ENCODE measurements at places on chromosomes 6 and 20. TPM values are rescaled to one million over a fixed set of nuclear protein-coding genes. Genes with fewer than 3 reads are reported as not detected.
A peak's percentile ranks its signal among the peaks of the same experiment; 100 is the strongest.

Gene BTN3A1
- total RNA-seq, result 7.7 TPM

GRCh38 chr20:21739161-21739560, 33.7 kb downstream of the PAX1 start:
- no peaks in the 10 kb centered on the region for H3K36me3 ChIP-seq
- no peaks in the 10 kb centered on the region for H3K27me3 ChIP-seq
- H3K27ac ChIP-seq, result no peak overlapping the region
- DNase-seq, result no peak
- no peaks in the 10 kb centered on the region for H3K4me1 ChIP-seq

DNA sequence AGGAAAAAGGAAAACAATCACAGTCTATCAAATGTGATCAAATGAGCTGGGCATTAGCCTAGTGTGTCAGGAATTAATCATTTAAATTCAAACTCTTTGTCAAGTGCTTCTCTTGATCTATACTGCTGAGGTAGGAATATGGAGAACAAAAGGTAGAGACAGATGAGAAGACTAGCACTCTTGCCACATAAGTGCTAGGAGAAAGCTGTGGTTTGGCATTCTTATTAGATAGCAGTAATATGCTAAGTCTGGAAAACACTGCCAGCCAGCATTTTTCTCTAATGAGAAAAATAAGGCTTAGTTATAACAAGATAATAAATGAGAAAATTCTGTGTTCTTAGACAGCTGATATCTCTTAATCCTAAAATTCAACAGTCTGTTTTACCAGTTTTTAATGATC, 38.9 kb downstream of the ORC3 start:
- H3K4me3 ChIP-seq, result no peak overlapping the region
- no peaks in the 10 kb centered on the region for H3K4me1 ChIP-seq
- no peak for DNase-seq
- peaks cover under 1% of the 10 kb centered on the region for H3K36me3 ChIP-seq
- H3K27me3 ChIP-seq, result no peaks in the 10 kb centered on the region
- H3K27ac ChIP-seq, result no peak overlapping the region

Gene WFDC12
- total RNA-seq, result not detected

Gene C20orf144
- not detected for total RNA-seq

GRCh38 chr6:151071295-151071694, 168.5 kb upstream of the AKAP12 start:
- peak overlapping the region; percentile 74 for H3K27ac ChIP-seq
- peaks cover 4% of the 10 kb centered on the region for H3K4me1 ChIP-seq
- no peaks in the 10 kb centered on the region for H3K27me3 ChIP-seq
- peak overlapping the region; percentile 47 for H3K4me3 ChIP-seq

DNA sequence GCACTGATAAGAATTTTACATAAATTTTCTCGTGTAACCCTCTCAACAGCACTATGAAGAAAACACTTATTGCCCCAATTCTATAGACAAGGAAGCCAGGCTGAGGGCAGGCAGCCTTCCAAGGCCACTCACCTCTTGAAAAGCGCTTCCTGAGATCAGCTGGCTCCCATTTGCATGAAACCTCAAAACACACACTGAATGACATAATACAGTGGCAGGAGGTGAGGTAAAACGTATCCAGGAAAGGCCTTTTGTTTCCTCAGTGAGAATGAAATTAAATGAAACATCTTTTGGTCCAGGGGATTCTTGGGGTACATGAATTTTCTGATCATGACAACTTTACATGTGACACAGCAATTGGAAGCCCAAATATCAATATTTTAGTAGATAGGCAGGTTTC, 112.5 kb downstream of the WDR27 start:
- no peak overlapping the region for H3K27ac ChIP-seq
- H3K4me3 ChIP-seq, result no peak overlapping the region
- H3K4me1 ChIP-seq, result no peaks in the 10 kb centered on the region
- no peaks in the 10 kb centered on the region for H3K27me3 ChIP-seq

DNA sequence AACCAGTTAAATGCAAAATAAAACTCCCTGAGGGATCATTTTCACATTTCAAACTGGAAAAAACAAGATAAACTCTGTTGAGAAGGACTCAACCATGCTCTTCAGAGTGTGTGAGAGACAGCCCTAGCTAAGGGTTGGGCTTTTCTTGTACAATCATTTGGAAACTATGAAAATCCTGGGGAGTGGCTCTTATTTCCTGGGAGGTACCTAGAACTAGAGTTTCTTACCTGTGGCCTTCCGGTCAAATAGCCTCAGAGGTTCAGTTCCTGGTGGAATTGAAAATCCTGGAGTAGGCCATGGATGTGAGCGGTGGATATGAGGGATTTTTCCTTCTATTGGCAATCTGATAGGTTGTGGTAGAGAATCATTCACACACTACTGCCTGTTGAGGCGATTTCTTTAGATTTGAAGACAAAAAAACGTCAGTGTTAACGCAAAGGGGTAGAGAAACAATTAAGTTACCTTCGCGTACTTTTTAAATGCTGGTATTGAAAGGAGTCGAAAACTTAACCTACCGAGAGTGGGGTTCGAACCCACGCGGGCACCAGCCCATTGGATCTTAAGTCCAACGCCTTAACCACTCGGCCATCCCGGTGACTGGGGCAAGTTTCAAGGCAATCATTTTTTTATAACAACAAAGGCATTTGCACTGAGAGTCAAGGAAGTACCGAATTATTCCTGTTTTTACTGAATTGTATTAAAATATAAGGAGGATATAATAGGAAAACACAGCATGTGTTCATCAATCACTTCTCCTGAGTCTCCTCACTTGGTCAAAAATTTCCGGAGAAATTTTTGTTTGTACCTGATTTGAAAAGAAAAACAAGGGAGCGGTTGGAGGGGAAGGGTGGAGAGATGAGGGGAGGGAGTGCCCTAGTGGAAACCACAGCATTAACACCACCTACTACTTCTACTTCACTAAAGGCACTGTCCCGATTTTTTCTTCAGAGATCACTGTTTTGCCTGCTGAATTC, 191.3 kb downstream of the OR2B2 start:
- H3K4me3 ChIP-seq, result no peak overlapping the region
- no peak for DNase-seq
- H3K4me1 ChIP-seq, result no peaks in the 10 kb centered on the region
- H3K36me3 ChIP-seq, result no peaks in the 10 kb centered on the region
- H3K27me3 ChIP-seq, result no peaks in the 10 kb centered on the region
- H3K27ac ChIP-seq, result no peak overlapping the region

Gene FRK
- total RNA-seq, result 8.4 TPM

Gene HEY2
- 0.32 TPM for total RNA-seq

Gene TCP11
- 0.43 TPM for total RNA-seq

DNA sequence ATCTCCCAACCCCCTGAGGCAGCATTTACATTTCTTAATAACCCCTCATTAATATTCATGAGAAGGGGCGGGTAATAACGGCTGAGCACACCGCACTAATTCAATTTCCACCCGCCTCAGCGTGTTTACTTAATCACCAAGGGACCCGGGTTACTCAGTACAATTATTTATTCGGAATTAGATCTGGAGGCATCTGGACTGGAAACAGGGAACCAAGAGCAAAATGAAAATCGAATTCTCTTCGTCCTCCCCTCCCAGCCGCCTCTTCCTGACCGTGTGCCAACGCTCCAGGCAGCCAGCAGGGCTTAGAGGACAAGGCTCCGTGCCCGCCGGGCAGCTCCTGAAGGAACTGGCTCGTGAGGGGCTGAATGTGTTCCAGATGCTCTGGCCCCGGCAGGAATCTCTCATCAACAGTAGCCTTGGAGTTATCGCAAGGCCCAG, 23.5 kb upstream of the CTNNBL1 start:
- H3K27ac ChIP-seq, result no peak overlapping the region
- H3K4me1 ChIP-seq, result no peaks in the 10 kb centered on the region
- H3K27me3 ChIP-seq, result no peaks in the 10 kb centered on the region
- no peak for DNase-seq
- no peaks in the 10 kb centered on the region for H3K36me3 ChIP-seq

- DNase-seq, result no peak
- no peaks in the 10 kb centered on the region for H3K4me1 ChIP-seq
- no peak overlapping the region for H3K4me3 ChIP-seq
- no peak overlapping the region for H3K27ac ChIP-seq
- no peaks in the 10 kb centered on the region for H3K27me3 ChIP-seq
These were observed 19.7 kb downstream of the CGA start for GRCh38 chr6:87075168-87075567.

Gene HNF4A
- total RNA-seq, result not detected

DNA sequence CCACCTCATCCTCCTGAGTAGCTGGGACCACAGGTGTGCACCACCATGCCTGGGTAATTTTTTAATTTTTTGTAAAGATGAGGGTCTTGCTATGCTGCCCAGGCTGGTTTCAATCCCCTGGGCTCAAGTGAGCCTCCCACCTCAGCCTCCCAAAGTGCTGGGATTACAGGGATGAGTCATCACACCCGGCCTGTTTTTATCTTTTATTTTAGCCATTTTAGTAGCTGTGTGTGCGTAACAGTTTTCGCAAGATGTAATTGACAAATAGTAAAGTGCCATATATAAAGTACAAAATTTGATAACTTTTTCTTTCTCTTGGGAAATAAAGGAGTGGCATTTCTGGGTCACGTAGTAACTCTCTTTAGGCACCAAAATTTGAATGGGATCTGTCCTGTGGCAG, 21.4 kb downstream of the SNAI1 start:
- no peak overlapping the region for H3K4me3 ChIP-seq
- H3K36me3 ChIP-seq, result no peaks in the 10 kb centered on the region
- no peak for DNase-seq
- H3K27me3 ChIP-seq, result no peaks in the 10 kb centered on the region

- no peaks in the 10 kb centered on the region for H3K27me3 ChIP-seq
- H3K4me1 ChIP-seq, result no peaks in the 10 kb centered on the region
- no peak overlapping the region for H3K27ac ChIP-seq
- no peak for DNase-seq
- H3K4me3 ChIP-seq, result no peak overlapping the region
- H3K36me3 ChIP-seq, result no peaks in the 10 kb centered on the region
These were observed 23.6 kb downstream of the STMND1 start for GRCh38 chr6:17125407-17125806.

GRCh38 chr6:36160147-36160760, 29.9 kb downstream of the MAPK13 start:
- H3K4me3 ChIP-seq, result no peak overlapping the region
- DNase-seq, result no peak
- no peaks in the 10 kb centered on the region for H3K36me3 ChIP-seq
- H3K27ac ChIP-seq, result no peak overlapping the region
- H3K27me3 ChIP-seq, result no peaks in the 10 kb centered on the region

Gene TFAP2A
- 0.21 TPM for total RNA-seq

Gene LHFPL5
- total RNA-seq, result not detected

GRCh38 chr6:37549558-37549957, 49.9 kb upstream of the CCDC167 start:
- H3K36me3 ChIP-seq, result no peaks in the 10 kb centered on the region
- no peak for DNase-seq
- H3K27ac ChIP-seq, result no peak overlapping the region

DNA sequence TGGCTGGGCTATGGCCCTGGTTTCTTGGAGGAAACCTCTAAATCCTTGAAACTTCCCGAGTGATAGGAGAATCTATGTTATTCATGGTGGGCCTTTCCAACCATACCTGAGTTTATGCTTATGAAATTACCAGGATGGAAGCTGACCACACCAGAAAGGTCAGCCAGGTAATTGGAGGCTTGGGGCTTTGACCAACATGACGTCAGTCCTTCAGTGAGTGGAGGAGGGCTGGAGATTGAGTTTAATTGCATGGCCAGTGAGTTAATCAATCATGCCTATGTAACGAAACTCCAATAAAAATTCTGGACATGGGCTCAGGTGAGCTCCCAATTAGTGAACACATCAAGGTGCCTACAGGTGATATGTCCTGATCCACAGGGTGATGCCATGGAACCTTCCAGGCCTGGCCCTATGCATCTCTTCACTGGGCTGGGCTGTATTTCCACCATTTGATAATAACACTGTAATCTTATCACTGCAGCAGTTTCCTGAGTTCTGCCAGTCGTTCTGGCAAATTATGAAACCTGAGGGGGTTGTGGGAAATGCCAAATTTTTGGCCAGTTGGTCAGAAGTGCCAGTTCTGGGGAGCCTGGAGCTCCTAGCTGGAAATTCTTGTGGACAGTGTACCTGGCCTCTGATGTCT, 106.5 kb downstream of the CDH26 start:
- H3K36me3 ChIP-seq, result no peaks in the 10 kb centered on the region
- no peak overlapping the region for H3K4me3 ChIP-seq
- no peak for DNase-seq
- H3K27ac ChIP-seq, result no peak overlapping the region

Gene HDGFL1
- not detected for total RNA-seq

DNA sequence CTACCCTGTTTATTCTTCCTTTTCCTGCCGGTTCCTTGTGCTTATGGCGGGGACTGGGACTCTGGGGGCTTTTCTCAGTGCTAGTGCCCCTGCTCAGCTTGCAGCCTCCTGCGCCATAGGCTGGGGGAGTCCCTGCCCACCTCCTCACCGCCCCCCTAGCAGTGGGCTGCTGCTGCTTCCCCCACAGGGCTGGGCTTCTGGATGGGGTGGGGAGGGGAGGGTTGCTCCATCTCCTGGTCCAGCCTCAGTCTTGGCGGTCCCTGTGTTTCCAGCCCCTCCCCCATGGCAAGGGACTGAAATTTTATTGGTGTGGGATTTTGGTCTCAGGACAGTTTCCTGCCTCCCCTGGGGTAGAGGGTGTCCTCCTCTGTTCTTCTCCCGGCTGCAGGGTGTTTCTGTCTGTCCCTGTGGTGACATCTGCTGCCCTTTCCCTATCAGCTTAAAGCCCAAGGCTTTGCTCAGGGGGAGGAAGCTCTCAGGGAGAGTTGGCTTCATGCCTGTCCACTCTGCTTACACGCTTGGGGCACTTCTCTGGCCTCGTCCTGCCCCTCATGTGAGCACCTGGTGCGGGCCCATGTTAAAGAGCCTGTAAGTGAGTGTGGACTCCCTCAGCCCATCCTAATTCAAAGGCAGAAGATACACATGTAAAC, 100.6 kb downstream of the HIVEP1 start:
- peaks cover 16% of the 10 kb centered on the region for H3K36me3 ChIP-seq
- H3K27me3 ChIP-seq, result no peaks in the 10 kb centered on the region
- no peak overlapping the region for H3K4me3 ChIP-seq
- no peaks in the 10 kb centered on the region for H3K4me1 ChIP-seq
- no peak for DNase-seq

DNA sequence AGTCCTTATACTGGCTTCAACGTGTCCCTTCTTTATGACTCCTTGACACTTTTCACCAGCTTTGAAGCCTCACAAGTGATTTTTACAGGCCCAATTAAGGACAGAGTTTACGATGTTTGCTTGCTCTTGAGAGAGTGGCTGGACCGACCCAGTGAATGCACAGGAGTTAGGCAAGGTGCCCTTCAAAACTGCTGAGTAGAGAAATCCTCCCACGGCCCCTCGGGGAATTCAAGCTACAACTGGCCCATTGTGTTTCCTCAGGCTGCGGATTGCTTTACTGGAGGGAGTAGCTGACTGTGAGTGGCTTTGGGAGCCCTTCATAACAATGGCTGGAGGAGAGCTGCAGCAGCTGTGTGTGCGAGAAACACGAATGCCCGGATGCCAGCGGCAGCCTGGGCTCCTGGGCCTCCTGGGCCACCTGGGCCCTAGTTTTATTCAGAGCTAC, 50.0 kb downstream of the SGK1 start:
- no peaks in the 10 kb centered on the region for H3K4me1 ChIP-seq
- no peaks in the 10 kb centered on the region for H3K27me3 ChIP-seq
- H3K27ac ChIP-seq, result no peak overlapping the region
- H3K36me3 ChIP-seq, result no peaks in the 10 kb centered on the region

- H3K4me3 ChIP-seq, result no peak overlapping the region
- H3K4me1 ChIP-seq, result no peaks in the 10 kb centered on the region
- H3K27ac ChIP-seq, result no peak overlapping the region
- H3K36me3 ChIP-seq, result no peaks in the 10 kb centered on the region
These were observed 382.0 kb downstream of the CDH26 start for GRCh38 chr20:60340232-60340631.

Gene CENPW
- not detected for total RNA-seq

GRCh38 chr20:46214824-46215488, 93.3 kb downstream of the CDH22 start:
- no peak overlapping the region for H3K27ac ChIP-seq
- no peaks in the 10 kb centered on the region for H3K4me1 ChIP-seq
- no peak for DNase-seq
- H3K4me3 ChIP-seq, result no peak overlapping the region
- H3K27me3 ChIP-seq, result peaks cover 4% of the 10 kb centered on the region

Measured in ascending aorta (tissue), 2 donors.